ENCODE measurements at places on chromosomes 4 and X.

DNA sequence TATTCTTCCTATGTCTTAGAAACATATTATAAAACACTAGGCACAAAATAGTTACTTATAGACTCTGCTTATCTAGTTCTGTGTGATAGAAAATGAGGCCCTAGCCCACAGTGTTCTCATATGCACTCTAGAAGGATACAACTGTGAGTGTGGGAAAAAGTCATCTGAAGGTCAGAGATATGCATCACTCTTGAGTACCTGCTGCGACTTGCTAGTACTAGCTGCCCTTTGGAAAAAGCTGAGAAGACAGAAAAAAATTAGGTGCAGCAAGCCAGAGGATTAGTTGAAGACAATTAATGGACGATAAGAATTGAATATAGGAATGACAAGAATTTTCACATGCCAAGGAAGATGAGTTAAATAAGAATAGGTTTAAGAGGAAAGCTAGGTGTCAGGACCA, 61.3 kb downstream of the MTHFD2L start:
- DNase-seq, result no peak

- DNase-seq, result no peak
Observed at GRCh38 chr4:29073571-29073970, 1646.6 kb upstream of the PCDH7 start.

GRCh38 chr4:2763511-2763967, 7.4 kb upstream of the TNIP2 start:
- DNase-seq, result no peak

GRCh38 chrX:44282753-44283152, 60.7 kb downstream of the EFHC2 start:
- no peak for DNase-seq

DNA sequence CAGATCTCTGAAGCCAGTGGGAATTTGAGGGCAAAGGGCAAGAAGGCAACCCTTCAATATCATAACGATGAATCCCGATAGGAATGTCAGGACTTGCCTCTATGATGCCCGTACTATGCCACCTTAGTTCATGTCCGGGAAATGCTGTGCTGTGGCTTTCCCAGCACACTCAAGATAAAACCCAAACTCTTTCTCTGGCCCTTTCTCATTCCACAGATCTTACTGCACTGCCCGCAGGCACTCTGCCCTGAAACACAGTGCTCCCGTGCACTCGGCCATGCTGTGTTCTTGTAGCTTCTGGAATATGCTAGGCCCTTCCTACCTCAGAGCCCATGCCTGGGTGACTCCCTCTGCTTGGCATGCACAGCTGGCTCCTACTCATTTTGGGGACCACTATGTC, 26.3 kb downstream of the SORCS2 start:
- no peak for DNase-seq

DNA sequence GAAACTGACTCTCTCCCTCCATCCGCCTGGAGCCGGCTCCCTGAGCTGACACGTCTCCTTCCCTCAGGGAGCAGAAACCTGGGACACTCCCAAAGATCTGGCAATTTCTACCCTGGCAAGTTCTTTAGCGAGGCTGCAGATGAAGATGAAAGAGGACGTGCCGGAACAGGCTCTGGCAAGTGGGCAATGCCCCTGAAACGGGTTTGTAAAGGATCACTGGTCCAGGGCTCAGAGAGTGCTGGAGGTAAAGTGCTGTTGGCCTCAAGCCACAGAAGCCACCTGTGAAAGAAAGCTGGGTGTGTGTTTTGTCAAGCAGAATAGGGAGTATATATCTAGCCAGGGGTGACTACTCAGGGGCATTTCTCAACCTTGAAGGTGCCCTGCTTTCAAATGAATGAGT, 131.4 kb upstream of the ATP6AP2 start:
- no peak for DNase-seq

- DNase-seq, result no peak
Observed at GRCh38 chr4:48268956-48269860, at the start of gene TEC. TSS of gene TEC (minus strand) at chr4:48269838. CDS start at chr4:48228614, 41,224 bp downstream.

- DNase-seq, result peak; percentile 77
Observed at GRCh38 chr4:127622921-127623796, 9.6 kb upstream of the INTU start.

GRCh38 chrX:96027407-96027806, 657.2 kb upstream of the DIAPH2 start:
- DNase-seq, result no peak

DNA sequence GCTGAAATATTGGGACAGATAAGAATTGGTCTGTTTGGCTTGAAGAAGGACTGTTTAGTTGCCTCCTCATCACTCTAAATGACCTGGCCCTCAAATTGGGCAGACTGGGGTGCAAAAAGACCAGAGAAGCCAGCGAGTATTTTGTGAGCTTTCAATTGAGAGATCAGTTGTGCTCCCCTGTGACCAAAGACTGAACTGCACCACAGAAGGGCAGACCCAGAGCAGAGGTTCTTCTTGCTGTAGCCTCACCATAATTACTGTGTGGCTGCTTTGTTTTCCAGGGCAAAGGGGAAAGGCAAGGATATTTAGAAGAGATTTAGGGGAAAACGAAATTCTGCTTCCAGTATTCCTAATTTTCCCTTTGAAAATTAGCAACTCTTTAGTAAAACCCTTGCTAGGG, 104.0 kb upstream of the MBNL3 start:
- DNase-seq, result no peak

DNA sequence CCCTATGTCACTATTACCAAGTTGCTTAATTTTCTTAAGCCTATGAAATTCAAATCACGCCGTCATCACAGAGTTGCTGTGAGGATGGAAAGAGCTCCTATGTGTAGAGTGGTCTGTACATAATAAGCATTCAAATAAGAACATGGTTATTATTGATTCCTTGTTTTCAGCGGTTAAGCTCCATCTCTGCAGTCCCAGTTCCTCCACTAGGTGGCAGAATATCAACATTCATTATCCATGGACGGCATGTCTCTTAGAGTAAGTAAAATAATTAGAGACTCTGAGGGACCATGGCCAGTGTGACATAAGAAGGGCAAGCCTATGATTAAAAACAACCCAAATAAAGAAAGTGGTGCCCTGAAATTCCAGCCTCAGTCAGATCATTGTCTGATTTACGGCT, 132.5 kb upstream of the NHS start:
- no peak for DNase-seq

GRCh38 chr4:39975488-39976089, 2.1 kb downstream of the PDS5A start:
- no peak for DNase-seq

DNA sequence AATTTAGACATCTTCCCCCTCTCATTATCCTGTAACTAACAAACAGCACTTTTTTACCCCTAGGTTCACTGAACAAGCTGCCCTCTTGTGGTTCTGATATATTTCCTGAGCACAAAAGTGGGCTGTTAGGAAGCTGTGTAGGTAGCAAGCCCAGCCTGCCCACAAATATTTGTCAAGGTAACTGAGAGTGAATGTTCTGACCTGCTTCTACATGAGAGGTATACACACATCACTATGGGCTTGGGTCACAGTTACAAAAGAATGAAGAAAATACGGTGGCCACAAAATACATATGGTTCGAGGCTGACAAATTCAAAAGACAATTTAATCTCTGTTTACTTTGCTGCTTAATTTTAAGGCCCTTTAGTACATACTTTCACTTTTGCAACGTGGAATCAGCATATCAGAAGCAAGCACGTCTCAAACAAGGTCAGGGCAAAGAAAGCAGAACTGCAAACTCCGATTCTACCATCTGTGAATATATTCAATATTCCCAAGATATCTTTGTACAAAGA, 78.7 kb downstream of the RBM47 start:
- DNase-seq, result no peak

- no peak for DNase-seq
Observed at GRCh38 chrX:154091678-154092077, 5.8 kb downstream of the MECP2 start.

DNA sequence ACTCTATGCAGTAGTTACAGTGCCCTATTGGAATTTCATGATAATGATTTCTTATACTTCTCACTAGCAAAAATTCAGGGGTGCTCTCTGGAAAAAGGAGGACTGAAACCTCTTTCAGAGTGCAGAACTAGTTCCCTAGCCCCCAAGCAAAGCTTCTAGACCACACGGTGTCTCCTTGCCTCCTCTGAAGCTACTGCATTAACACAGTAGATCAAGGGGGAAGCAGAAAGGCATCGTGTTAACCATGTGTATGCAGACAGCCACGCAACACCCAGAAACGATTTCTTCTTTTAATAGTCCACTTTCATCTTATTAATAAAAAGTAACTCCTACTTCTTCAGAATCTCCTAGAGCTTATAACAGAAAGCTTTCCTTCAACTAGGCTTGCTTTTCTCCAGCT, 44.7 kb downstream of the MAML3 start:
- no peak for DNase-seq

DNA sequence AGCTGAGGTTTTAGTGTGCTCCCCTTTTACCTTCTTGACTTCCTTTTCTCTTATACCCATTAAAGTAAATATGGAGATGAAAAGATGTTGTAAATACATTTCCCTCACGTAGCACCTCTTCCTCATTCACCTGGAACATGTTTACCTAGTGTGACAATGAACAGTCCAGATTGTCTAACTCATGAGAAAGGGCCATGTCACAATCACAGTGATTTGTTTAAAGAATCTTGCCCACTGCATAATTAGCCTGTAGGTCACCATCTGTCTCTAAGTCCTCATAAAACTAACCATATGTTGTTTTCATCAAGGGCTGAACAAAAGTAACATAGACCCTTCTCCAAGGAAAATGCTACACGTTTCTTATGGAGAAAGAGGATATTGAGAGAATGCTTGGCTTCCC, 85.7 kb downstream of the TSPAN5 start:
- DNase-seq, result no peak

- DNase-seq, result no peak
Observed at GRCh38 chr4:174198828-174199227, 84.6 kb downstream of the FBXO8 start.

GRCh38 chr4:34800953-34801352, 1443.4 kb downstream of the ARAP2 start:
- DNase-seq, result no peak

DNA sequence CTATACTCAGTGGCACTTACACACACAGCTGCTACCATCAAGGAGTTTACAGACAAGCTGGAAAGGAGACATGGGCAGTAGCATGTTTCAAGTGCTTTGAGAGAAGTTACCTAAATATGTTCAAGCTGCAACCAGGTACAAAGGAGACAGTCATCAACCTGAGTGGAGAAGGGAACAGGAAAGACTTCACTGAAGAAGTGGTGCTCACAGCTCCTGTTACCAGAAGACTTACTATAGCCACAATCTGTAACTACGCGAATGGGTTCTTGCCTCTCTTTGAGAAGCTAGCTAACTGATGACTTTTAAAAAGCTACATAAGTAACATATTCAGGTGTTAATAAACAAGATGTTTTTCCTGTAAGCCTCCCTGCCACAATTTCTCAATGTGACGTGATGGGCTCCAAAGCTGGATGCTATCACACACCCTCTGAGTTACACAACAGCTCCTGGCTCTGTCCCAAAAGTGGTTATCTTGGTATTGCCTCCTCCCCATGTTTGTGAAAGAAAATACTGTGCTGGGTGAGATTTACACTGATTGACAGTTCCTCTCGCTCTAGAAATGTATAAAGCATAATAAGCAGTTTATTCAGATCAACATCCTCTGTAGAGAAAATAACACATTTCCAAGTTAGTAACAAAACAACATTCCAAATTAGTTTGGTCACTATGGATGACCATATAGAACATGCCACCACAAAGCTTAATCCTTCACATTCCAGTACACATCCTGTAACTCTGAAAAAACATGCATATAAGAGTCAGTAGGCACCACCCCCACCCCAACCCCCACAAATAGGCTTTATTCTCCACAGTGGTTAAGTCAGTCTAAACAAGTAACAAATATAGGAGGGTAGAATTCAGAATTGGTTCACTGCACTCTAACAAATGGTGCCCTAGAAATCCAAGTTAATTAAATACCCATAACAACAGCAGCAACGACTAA, 81.8 kb downstream of the FRYL start:
- no peak for DNase-seq
